ENCODE measurements at places on chromosomes 2 and 18.

GRCh38 chr18:3268306-3268705 lies 6.4 kb downstream of the MYL12B start:
- DNase-seq, result no peak

- peak; percentile 85 for DNase-seq
Observed at GRCh38 chr2:237858294-237859081, 935 bp upstream of the RAMP1 start.

- no peak for DNase-seq
Observed at GRCh38 chr2:169509298-169509885, at the start of gene KLHL41. TSS of gene KLHL41 (plus strand) at chr2:169509702. CDS start at chr2:169509779, 77 bp downstream.

DNA sequence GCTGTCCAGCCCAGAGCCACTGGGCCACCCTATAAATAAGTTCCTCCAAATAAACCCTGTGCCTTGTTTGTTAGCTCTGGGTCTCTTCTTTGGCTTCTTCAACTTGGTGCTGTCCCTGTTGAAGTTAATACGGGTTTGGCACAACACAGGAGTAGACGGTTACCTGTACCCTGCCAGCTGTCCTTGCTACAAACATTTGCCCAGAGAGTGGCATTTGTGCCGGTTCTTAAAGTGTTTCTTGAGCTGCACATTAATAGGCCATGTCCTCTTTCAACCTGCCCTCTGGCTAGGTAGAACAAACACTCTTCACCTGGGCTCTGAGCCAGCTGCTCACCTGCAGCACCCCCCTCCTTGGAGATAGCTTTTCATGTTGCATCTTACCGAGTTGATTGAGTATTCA lies 139.2 kb downstream of the NEDD4L start:
- DNase-seq, result no peak

GRCh38 chr2:36611316-36611990 lies 13.5 kb upstream of the FEZ2 start:
- no peak for DNase-seq

DNA sequence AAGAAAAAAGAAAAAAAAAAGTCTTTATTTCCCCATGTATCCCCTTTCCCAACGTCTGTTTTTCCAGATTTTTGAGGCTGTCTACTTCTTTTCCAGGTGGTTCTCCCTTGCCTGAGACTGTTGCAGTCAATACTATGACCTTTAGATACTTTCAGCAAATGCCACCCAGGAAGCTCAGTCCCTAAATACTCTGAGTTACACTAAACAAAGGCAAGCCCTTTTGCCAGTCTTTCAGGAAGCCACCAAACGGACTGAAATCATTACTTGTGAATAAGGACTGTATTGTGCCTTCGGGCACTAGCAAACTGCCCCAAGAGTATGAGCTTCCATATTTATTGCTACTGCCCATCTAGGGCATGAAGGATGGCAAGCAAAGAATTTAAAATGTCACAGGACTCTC lies 621.3 kb downstream of the SUCLG1 start:
- no peak for DNase-seq

GRCh38 chr2:213627054-213627710 lies 342.9 kb downstream of the SPAG16 start:
- peak; percentile 25 for DNase-seq

DNA sequence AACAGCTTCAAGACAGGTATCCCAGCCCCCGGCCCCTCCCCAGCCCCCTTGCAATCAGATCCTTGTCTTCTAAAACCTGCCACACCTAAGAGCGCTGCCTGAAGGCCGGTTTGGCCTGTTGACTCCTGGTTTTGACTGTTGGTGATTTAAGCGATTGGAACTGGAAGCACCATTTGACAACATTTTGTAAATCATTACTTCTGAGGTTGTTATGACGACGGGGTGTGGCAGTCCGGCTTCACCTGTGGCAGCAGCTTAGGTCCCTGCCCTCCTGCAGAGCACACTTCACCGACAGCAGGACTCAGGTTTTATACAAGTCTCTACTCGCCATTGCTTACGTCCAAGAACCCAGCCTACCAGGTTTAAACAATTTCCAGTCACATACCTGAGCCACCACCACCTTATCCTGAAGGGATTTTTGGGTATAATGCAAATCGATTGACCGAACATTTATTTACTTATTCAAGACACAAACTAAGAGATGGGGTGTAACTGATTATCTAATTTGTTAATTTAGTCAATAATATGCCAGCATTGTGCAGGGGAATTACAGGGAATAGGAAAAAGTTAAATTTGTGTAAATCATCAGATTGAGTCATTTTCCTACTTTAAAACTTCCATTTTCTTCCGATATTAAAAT lies 707 bp upstream of the DGUOK start:
- peak; percentile 69 for DNase-seq

- no peak for DNase-seq
Observed at GRCh38 chr2:12448846-12449505, 267.8 kb upstream of the TRIB2 start.

DNA sequence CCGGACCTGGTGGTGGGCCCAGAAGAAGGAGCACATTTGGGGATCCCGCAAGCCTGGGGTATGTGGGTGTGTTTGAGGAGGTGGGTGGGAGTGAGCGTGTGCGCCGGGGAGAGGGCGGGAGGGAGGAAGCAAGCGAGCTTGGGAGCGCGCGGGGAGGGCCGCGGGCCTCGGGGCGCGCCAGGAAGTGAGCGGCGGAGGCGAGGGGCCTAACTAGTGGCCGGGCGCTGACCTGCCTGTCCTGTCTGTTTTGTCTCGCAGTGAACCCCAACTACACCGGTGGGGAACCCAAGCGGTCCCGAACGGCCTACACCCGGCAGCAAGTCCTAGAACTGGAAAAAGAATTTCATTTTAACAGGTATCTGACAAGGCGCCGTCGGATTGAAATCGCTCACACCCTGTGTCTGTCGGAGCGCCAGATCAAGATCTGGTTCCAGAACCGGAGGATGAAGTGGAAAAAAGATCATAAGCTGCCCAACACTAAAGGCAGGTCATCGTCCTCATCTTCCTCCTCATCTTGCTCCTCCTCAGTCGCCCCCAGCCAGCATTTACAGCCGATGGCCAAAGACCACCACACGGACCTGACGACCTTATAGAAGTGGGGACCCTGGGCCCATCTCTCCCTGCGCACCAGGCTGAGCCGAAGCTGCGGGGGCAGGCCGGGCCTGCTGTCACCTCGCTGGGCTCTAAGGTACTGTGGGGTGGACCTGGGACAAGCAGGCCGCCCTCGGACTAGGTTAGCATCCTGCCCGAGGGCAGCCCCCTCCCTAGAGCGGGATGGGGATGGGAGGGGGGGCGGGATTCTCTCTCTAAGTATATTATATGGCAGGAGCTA lies 1.2 kb downstream of the HOXD4 start:
- DNase-seq, result no peak

- peak; percentile 18 for DNase-seq
Observed at GRCh38 chr18:8177330-8178016, 431.8 kb upstream of the RAB12 start.

GRCh38 chr2:216236486-216236885 lies 127.3 kb downstream of the XRCC5 start:
- no peak for DNase-seq

DNA sequence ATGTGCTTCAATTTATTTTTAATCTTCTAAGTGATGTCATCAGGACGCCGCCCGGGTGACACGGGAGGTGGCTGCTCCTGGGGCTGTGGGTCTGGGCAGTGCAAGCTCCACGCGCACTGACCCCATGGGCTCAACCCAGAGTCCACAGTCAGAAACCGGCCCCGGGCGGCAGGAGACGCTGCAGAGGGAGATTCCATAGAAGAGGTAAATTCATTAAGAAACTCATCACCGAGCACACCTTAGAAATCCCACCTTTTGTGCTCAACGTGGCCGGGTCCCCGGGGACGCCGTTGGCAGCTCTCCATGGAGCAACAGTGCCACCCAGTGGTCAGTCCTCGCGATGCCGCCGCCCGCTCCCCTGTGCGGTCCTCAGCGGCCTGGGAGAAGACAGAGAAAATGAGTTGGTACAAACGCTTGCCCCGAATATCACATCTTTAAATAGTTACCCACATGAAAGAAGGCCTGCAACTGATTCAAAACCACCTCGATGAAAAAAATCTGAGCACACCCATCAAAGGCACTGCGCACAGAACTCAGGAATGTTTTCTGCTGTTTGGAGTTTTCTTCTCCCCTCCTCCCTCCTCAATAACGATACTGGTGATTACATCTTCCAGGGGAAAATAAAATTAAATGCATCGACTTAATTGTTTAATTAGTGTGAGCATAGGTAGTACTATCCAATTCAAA lies 92.6 kb downstream of the CMPK2 start:
- peak; percentile 63 for DNase-seq

DNA sequence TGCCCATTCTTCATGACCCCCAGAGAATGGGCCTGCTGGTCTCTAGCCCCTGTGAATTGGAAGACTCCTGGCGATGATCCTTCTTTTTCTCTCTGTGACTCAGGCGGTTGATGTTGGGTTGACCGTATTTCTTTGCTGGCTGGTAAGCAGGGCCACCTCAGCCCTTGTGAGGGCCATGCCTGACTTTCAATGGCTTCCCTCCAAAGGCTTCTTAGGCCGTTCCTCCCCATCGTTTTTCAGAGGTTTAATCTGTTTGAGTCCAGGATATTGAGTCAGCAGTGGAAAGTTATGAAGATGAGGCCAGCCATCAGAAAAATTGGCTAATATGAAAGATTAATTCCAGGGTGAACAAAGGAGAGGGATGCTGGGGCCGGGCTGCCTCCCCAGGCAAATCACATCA lies 13.6 kb downstream of the HPCAL1 start:
- DNase-seq, result no peak

GRCh38 chr2:111219734-111220505 lies 99.2 kb downstream of the BCL2L11 start:
- DNase-seq, result no peak

DNA sequence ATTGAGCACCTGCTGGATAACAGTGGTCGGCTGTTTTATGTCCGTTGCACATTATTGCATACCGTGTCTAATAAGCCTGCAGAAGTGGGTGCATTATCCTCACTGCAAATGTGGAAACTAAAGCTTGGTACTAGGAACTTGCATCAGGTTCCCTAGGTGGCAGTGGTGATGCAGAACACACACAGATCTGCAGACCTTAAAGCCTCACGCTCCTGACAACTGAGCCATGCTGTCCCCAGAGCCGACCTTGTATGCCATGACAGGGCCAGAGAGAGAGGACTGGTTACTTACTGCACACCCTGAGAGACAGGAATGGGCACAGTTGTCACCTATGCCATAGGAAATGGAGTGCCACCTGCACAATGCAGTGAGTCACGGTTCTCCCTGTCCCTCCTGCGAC lies 151.8 kb downstream of the SH3RF3 start:
- DNase-seq, result peak; percentile 17

DNA sequence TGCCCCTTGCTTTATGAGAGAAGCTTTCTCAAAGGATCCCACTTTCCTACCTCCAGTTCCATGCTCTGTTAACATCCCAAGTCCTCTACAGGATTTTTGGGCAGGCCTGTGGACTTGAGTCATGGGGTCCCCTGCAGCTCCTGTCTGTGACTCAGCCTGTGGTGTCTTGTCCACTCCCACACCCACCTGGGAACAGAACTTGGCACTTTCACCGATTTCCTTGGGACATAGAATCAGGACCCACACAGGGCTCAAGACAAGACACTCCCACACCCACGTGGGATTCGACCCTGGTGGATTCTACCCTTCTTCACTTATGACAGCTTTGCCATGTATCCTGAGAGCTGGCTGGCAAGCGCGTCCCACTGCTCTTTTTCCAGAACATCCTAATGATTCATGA lies 30.7 kb upstream of the HDAC4 start:
- no peak for DNase-seq

- no peak for DNase-seq
Observed at GRCh38 chr2:68169308-68169707, 11.6 kb downstream of the PNO1 start.

- no peak for DNase-seq
Observed at GRCh38 chr2:33347856-33348255, 128.6 kb upstream of the RASGRP3 start.

DNA sequence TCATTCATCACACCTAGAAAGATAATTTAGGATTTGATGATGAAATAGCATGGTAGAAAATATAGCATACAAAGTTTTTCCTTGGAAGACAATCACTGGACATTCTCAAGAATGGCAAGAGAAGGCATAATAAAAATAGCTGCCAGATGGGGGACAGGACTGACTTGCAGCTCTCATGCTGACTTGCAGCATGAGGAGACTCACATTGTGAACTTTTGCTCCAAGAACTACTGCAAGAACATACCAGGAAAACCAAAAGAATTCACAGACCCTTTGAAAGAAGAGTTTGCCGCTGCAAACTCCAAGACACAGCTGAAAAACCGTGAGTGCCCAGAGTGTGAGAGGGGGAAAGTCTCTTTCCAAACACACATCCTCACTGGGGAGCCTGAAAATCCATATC lies 47.0 kb downstream of the CRYGD start:
- DNase-seq, result no peak

DNA sequence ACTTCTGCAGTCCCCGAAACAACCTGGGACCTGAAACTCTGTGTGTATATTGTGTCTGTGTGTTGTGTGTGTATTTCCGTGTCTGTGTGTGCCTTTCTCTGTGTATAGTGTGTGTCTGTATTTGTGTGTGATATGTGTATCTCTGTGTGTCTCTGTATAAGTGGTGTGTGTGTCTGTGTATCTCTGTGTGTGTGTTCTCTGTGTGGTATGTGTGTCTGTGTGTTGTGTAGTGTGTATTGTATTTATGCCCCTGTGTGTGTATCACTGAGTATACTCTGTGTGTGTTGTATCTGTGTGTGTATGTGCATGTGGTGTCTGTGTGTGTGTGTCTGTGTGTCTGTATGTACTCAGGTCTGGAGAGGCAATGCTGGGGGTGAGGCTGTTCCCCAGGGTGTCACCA lies 11.6 kb downstream of the CASP8 start:
- no peak for DNase-seq

DNA sequence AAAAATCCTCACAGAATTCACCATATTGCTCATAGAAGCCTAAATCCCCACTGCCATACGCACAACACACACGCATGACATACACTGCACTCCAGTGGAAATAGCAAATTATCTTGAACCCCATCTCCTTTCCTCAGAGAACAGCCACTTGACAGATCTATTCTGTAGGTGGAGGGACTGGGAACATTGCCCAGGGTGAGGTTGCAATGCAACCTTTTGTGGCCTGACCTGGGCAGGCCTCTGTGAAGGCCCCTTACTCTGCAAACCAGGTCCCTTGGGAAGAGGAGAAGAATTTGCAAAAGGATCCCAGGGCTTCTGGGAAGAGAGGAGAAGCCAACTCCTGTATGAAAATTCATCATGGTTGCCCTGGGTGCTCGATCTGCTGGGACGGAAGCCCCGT lies 51.9 kb downstream of the SDC1 start:
- no peak for DNase-seq

DNA sequence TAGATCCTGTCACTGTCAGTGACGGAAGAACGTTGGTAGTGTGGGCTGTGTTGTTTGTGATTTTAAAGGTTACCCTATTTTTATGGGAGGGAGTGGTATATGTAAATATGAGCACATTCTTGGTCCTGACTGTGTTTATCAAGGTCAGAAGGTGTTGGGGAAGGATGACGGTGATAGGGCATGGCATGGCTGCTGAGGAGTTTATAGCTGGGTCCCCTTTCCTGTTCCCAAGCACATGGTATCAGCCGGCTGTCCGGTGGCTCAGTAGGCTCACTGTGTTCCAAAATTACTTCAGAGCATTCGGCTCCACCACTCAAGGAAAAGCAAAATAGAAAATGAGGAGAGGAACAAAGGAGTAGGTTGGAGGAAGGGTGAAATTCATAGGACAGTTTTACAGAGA lies 28.6 kb downstream of the IRS1 start:
- no peak for DNase-seq
